Left cardiac atrium (tissue), 4 donors: ENCODE measurements at places on chromosomes 1 and 21. TPM values are rescaled to one million over a fixed set of nuclear protein-coding genes. Genes with fewer than 3 reads are reported as not detected.

GRCh38 chr1:15680561-15681348 lies 3.4 kb upstream of the PLEKHM2 start:
- no peak for DNase-seq

DNA sequence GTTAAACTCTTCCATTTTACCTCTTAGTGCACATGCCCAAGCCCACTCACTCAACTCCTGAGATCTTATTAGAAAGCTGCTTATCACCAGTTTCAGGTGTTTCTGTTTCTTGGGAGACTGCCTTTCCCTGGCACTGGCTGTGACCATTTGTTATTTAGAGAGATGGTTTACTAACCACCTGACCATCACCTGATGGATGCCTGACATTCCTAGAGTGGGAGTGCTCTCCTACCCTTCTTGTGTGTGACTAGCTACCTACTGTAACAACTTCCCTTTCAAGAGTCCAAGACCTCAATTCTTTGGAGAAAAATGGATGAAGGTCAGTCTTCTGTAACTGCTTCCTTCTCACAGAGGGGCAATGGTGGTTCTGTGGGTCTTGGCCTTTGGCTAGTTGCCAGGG lies 755.2 kb upstream of the ADAMTS5 start:
- no peak for DNase-seq

GRCh38 chr1:67216401-67216800 lies 50.1 kb downstream of the IL23R start:
- DNase-seq: no peak

DNA sequence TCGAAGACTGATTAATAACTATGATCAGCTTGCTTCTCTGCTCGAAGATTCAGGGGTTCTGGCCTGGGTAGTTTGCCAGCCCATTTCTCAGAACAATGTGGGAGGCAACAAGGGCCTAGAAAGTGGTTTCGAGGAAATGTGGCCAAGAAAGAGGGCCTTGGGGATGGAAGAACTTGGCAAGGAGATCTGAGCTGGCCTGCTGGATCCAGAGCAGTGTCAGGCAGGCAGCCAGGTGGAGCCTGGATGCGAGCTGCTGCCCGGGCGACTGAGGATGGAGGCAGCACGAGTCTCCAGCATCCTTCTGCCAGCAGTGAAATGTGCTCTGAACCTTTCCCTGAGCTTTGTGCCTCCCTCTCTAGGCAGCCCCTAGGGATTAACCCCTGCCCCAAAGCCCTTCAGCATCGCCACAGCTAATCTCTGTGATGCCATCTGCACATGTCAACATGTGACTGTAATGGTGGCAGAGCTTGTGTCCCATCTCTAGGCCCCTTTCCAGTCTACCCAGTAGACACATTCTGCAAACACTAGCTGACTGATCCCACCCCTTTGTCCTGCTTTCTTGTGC lies 61.0 kb upstream of the NEK2 start:
- no peak for DNase-seq

DNA sequence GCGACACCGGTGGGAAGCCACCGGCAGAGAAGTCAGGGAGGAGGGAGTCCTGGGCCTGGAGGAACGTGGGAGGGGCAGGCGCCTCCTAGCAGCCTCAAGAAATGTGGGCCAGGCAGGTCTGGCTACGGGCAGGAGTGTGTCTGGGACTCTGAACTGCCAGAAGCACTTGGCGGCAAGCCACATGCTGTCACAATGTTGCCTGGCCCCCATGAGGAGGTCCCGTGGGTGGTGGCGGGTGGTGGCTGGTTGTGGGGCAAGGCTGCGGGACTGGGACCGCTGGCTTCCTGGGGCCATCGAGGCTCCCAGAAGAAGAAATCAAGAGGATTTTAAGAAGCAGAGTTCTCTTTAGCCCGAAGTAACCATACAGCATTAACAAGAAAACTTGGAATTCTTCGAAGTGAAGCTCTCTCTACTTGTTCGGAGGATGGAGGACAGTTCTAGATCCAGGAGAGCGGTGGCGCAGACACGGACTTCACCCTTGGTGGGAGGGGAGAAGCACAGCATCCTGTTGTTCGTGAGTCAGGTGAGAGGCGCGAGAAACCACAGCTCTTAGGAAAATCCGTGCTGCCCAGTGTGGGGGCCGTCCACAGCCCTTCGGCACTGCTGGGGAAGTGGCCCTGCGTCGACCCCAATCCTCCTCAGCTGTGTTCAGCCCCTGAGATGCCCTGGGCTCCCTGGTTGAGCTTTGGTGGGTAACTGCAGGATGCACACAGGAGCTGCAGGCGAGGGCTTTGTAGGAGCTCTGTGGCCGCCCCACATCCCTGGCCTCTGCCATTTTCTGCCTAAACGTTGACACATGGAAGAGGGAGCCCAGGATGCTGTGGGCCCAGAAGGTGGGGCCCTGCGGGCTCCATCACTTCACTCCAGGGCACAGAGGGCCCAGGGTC lies 12.4 kb downstream of the SKI start:
- peak; percentile 87 for DNase-seq

DNA sequence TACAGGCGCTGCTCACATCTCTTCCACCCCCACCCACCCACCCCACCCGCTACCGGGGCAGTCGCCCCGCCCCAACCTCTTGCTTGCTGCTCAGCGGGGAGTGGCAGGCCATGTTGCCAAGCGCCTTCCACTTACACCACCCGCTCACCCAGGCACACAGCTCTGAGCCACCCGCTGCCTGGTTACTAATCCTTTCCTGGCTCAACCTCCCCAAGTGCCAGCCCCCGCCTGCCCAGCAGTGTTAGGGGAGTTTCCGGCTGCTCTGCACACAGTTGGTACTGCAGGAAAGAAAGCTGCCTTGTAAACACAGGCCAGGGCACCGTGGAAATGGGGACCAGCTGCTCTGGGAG lies 56.2 kb downstream of the LACTBL1 start:
- DNase-seq: no peak

- no peak for DNase-seq
Observed at GRCh38 chr1:90236493-90236892, 241.6 kb downstream of the ZNF326 start.

Gene COPA
- total RNA-seq: 108 TPM

- no peak for DNase-seq
Observed at GRCh38 chr1:104136621-104137020, 386.9 kb downstream of the AMY1C start.

DNA sequence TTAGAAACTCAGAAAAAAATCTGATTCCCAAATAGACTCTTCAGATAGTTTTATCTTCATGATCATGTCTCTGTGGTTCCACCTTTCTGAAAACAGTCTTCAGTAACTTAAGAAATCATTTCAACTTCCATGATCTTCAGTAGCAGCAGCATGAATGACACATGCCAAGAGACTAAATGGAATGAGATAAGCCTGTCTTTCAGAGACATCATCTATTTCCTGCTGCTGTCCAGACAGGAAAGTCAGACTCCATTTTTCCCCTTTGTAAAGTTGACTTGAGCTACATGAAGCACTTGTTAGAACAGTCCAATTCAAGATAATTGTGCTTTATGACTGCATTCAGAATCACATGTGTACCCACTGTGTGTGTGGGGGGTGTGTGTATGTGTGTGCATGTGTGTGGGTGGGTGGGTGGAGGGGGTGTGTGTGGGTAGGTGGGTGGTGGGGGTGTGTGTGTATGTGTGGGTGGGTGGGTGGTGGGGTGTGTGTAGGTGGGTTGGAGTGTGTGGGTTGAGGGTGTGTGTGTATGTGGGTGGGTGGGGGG lies 58.8 kb downstream of the CLIC4 start:
- DNase-seq: no peak
